Activated T-helper 1 cell treated with anti-CD3 and anti-CD28 coated beads, Interleukin-2, amount 50 U/mL, for 16 hours (primary cell): ENCODE measurements at places on chromosomes 16 and 17.

DNA sequence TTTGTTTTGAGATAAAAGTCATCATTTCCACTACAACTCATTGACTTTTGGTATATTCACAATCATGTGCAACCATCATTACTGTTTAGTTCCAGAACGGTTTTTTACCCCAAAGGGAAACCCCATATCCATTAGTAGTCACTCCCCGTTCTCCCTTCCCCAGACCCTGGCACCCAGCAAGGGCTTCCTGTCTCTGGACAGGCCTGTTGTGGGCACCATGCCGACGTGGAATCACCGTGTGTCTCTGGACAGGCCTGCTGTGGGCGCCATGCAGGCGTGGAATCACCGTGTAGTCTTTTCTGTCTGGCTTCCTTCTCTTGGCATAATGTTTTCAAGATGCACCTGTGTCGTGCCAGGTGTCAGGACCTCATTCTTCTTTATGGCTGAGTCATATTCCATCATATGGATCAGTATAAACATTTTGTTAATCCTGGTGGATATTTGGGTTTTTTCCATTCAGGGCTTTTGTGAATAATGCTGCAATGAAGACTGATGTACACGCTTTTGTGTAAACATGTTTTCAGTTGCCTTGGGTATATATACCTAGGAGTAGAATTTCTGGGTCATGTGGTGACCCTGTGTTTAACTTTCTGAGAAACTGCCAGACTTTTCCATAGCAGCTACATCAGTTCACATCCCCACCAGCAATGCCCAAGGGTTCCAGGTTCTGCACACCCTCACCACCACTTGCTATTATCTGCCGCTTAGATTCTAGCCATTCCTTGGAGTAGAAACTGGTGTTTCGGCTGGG, 19.1 kb downstream of the ENDOV start:
- DNase-seq, result no peak

- DNase-seq, result no peak
Measured at GRCh38 chr17:39081851-39082250, 69.6 kb downstream of the PLXDC1 start.

GRCh38 chr17:66830451-66830850, 4.5 kb upstream of the CACNG5 start:
- no peak for DNase-seq

DNA sequence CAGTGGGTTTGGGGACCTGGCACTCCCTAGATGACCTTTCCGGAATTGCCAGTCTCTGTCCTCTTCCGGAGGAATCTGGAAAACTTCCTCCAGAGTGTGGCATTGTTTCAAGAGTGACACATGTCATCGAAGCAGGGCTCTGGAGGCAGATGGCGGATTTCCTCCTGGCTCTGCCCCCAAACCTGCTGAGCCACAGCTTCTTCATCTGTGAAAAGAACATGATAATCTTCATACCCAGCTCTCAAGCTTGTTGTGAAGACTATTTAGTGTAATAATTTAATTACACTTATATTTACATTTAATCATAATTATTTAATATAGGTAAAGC, 19.7 kb upstream of the TEX2 start:
- no peak for DNase-seq

GRCh38 chr16:28291651-28292626, at the start of gene SBK1:
Gene SBK1, plus strand, starts transcription at chr16:28292525. Its CDS starts 24,867 bp downstream, at chr16:28317392.
- peak; percentile 77 for DNase-seq

- DNase-seq, result peak; percentile 69
Measured at GRCh38 chr17:7842380-7843256, 8.6 kb downstream of the KDM6B start.

GRCh38 chr17:33751702-33752065, 458.6 kb upstream of the ASIC2 start:
- DNase-seq, result no peak

DNA sequence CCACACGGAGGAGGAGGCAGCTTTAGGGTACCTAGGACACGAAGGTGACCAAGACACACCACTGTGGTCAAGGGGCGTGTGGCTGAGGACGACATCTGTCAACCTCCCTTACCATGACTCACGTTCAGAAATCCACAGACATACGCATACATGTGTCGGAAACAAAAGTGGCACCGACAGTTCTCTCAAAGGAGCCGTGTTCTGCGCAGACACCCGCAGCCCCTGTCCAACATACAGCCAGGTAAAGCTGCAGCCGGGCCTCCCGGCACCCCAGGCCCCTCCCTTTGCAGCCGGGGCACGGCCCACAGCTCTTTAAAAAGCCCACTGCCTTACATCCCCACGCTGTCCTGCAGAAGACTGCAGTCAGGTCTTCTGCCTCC, 40.5 kb upstream of the KLHDC4 start:
- DNase-seq, result no peak

GRCh38 chr17:1173432-1174262, 6.1 kb downstream of the ABR start:
- no peak for DNase-seq

DNA sequence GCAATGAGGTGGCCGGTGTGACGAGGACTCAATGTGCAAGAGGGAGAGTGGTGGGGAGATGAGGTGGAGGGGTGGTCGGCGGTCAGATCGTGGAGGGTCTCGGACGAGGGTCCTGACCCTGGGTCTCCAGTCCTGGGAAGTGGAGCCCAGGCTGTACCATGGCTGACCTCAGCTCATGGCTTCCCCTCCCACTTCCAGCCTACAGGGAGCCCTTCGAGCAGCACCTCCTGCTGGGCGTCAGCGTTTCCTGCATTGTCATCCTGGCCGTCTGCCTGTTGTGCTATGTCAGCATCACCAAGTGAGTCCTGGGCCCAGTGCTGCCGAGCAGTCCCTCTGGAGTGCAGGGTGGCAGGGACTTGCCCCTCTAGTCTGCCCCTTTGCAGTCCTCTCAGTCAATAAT, 41.8 kb downstream of the IL4R start:
- DNase-seq, result peak; percentile 18

DNA sequence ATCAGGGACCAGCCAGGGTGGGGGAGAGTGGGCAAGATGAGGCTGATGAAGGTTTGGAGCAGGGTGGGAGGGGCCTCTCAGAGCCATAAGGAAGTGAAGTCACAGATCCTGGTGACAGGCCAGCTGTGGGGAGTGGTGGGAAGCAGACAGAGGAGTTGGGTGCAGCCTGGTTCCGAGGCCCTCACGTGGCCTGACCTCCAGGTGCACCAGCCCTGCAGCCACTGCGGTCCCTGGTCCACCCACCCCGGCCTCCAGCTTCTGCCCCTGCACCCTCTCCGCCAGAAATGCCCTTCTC, 3.9 kb upstream of the ZFPM1 start:
- DNase-seq, result no peak

- DNase-seq, result no peak
Measured at GRCh38 chr16:6081320-6081976, 983.9 kb upstream of the EEF2KMT start.

DNA sequence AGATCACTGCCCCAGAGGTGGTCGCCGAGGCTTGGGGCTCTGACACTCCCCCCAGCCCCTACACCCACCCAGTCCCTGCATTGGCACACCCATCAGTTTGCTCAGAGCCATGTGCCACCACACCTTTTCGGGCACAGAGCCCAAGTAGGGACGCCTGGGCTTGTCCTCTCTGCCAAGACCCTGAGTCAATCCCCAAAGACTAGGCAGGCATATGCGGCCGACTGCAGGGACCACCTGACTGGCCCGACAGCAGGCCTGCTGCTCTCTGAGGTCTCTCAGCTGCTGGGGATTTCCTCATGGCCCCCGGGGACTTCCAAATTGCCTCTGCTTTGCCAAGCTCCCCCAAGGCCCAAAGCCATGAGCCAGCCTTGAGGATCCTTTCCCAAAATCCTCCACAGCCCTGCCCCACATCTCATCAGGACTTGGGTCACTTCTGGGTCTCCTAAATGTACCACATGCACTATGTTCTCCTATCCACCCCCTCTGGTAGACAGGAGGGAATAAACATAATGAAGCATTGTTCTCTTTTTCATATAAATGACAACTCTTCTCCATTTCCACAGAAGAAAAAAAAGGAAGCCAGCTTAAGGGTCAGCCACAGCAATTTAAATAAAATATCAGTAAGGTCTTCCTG, 30.6 kb downstream of the MYO18A start:
- DNase-seq, result no peak

- DNase-seq, result no peak
Measured at GRCh38 chr16:84318091-84318975, 23.7 kb downstream of the WFDC1 start.

DNA sequence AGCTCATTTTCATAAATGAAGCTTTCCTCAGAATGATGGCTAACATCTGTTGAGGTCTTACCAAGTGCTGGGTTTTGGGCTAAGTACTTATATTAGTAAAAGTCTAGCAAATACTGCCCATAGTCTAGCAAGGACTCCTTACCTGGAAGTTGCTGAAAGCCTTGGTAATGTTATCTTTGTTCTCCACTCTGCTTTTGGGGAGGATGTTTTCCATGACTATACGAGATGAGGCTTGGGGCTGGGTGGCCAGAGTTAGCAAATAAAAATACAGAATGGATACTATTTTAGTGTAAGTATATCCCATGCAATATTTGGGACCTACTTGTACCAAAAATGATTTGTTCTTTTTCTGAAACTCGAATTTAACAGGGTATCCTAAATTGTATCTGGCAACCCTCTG, 7.7 kb downstream of the CCL18 start:
- DNase-seq, result no peak

GRCh38 chr17:66981983-66982508, 17.5 kb downstream of the CACNG4 start:
- DNase-seq, result no peak

GRCh38 chr16:57106767-57107166, 14.4 kb downstream of the CPNE2 start:
- DNase-seq, result no peak

- no peak for DNase-seq
Measured at GRCh38 chr16:2040041-2040786, 7.4 kb downstream of the NTHL1 start.

DNA sequence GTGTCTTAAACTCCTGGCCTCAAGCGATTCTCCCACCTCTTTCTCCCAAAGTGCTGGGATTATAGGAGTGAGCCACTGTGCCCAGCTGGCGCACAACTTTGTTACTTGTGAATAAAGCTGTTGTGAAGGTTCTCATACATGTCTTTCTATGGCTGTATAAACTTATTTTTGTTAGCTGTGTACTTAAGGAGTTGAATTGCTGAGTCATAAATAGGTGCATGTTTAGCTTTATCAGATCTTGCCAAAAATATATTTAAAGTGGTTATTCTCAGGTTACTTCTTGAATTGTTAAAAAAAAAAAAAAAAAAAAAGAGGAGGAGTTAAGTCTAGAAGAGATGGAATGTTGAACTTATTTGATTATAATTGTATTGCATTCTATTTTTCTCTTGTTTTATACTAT, 47.6 kb upstream of the IRX3 start:
- DNase-seq, result no peak

DNA sequence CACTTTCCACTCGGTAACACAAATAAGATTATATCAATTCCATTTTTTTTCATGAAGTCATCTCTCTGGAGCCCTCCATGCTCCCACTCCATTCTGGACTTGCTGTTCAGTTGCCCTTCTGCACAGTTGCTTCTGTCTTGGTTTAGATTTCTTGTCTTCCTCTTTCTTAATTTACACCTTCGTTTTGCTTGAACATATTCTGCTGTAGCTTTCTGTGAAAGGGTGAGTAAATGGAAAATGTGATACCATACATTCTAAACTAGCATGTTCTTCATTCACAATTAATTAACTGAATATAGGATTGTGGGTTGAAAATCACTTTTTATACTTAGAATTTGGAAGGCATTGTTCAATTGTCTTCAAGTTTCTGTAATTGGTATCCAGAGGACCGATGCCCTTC, 69.6 kb downstream of the VMP1 start:
- no peak for DNase-seq

GRCh38 chr17:68161644-68162428, 86.0 kb upstream of the AMZ2 start:
- DNase-seq, result no peak

DNA sequence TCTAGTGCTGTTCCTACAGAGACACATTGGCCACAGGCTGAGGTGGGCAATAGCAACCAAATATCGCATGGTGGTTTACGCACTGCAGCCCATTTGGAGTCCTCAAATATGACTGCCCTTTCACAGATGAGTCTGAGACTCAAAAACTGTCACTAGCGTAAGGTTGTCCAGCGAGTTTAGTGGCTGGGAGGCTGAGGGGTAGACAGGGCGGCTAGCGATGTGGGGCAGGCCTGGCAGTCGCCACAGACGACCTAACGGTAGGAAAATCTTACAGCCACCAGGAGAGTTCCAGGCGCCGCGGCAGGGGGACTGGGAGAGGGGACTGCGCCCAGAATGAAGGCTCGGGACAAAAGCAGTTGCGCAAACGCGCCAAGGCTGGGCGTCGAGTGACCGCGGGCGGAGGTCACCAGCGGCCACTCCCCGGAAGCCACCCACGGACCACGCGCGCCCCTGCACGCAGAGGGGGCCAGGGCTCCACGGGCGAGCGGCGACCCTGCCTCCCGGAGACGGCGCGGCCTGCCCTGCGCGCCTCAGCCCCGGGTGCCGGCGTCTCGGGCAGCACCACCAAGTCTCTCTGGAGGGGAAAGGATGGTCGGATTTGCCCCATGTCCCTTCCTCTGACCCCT, 699 bp upstream of the MAP1LC3B start:
- DNase-seq, result no peak

DNA sequence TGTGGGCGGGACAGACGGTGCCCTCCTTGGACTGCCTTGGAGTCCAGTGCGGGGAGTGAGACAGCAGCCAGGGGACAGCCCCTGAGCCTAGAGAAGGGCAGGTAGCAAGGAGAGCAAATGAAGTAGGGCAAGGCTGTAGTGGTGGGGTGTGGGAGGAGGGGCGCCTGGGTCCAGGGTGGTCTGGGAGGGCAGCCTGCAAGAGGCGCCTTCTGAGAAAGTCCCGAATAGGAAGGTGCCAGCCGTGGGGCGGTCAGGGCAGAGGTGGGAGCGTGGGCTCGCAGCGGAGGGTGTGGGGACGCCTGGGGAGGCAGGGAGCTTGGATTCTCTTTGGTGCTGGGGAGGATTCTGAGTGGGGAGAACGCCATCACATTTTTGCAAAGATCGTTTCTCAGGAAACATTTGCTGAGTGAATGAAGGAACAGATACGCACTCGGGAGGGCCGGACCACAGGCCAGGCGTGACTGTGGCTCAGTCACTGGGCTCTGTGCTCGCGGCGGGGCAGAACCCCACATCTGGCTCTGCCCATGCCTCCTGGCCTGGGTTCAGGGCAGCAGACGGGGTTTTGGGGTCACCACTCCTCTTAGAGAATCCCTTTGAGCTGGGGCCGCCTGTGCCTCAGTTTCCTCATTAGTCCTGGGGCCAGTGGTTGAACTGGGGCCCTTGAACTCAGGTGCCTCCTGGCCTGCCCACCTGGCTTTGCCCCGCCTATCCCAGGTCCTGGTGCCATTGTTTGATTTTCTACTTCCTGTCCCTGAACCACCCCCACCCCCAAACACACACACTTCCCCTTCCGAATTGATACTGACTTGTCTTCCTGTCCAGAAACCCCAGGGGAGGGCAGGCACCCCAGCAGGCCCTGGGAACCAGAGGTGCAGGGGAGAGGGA, 4.2 kb downstream of the SNN start:
- no peak for DNase-seq

DNA sequence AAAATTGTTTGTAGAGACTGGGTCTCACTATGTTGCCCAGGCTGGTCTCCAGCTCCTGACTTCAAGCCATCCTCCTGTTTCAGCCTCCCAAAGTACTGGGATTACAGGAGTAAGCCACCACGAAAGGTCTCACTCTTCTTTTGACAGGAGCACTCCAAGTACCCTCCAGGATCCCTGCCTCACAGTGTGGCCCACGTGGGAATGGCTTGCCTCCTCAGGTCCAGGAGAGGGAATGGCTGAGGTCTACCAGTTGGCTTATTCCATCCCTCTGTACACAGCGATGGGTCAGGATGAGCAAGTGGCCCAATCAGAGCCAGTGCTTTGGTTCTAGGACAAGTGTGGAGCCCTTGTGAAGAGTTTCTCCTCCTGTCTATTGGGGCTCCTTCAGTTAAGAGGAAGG, 73.7 kb upstream of the ZNF423 start:
- DNase-seq, result no peak

GRCh38 chr16:23040246-23040645, 109.0 kb downstream of the USP31 start:
- no peak for DNase-seq
